ENCODE measurements at places on chromosomes 4 and X.

GRCh38 chr4:82428526-82428968 lies 1.7 kb downstream of the HNRNPDL start:
- DNase-seq, result no peak

GRCh38 chr4:25991340-25991739 lies 77.3 kb downstream of the SMIM20 start:
- no peak for DNase-seq

DNA sequence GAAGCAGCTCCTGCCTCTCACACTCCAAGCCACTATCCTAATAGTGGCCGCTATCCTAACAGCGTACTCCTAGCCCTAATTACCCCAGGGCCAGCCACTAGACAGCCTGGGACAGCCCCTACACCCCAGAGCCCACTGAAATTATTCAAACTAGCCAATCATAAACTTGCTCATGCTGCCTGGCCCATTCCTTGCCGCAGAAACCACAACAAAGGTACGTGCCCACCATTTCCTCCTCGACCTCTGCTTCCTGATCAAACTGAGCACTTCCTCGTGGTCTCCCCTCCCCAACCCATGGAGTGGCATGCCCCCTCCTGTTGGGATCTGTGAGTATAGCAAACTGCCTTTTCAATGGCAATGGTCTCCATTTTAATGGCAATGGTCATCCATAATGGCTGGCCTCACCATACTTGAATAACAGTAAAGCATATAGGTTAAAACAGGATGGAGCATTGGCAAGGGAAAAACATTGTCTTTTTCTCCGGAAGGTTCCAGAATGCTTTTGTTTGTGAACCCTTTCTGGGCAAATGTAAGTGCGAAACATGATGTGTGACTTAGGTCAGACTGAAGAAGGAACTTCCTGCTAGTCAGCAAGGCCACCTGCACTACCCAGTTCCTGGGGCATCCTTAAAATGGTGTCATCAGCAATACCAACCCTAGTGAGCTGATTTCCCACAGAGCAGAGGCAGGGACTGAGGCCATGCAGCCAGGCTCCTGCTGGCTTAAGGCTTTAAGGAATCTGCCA lies 107.1 kb upstream of the ATP6AP2 start:
- no peak for DNase-seq

GRCh38 chrX:103063191-103063845 lies 653 bp downstream of the BEX1 start:
- no peak for DNase-seq

- no peak for DNase-seq
Observed at GRCh38 chr4:18957716-18958115, 936.2 kb upstream of the LCORL start.

DNA sequence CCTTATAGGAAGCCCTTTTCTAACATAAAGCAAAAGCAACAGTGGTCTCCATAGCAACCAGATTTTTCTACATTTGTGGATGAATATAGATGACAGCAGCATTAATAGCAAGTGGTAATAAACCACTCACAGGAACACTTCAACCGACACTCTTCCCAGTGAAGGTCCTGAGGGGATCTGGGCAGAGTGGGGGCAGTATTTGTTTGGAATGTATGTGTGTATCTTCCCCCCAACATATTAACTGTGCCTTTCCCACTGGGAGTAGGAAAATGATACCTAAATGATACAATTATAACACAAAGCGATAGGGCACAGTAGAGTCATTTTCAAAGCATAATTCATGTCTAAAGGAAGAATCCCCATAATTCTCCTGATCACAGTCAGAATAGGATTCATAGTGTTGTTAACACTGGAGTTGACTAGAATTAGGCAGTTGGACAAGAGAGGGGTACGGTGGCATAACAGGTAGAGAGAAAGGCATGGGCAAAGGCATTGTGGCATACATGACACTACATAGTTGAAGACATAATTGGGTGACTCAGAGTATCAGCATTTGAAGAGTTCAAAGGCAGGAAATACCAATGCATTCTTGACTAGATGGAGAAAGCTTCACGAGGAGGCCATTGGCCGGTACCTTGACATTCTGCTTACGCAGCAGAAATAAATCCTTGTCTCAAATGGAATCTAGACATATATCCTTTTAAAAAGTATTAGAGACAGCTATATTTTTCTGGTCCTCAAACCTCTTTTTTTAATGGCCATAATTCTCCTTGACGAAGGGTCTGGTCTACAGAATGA lies 15.2 kb downstream of the CAPN6 start:
- DNase-seq, result no peak

- DNase-seq, result no peak
Observed at GRCh38 chr4:67198727-67199126, 346.6 kb downstream of the CENPC start.

DNA sequence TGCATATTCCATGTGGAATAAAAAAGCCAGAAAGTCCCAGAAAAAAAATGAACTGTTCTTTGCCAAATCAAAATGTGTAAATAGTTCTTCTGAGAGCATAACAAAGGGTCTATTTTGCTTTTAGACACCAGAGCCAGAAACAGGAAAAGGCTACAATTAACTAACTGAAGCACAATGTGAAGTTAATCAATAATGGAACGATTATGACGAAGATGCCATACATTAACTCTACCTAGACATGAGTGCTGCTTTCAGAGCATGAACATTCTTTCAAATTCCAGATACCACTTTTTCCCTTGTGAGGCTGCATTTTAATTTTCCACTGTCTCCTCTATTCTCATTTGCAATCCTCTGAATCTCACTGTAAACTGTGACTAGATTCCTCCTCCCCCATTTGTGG lies 48.7 kb upstream of the PHOX2B start:
- DNase-seq, result no peak

DNA sequence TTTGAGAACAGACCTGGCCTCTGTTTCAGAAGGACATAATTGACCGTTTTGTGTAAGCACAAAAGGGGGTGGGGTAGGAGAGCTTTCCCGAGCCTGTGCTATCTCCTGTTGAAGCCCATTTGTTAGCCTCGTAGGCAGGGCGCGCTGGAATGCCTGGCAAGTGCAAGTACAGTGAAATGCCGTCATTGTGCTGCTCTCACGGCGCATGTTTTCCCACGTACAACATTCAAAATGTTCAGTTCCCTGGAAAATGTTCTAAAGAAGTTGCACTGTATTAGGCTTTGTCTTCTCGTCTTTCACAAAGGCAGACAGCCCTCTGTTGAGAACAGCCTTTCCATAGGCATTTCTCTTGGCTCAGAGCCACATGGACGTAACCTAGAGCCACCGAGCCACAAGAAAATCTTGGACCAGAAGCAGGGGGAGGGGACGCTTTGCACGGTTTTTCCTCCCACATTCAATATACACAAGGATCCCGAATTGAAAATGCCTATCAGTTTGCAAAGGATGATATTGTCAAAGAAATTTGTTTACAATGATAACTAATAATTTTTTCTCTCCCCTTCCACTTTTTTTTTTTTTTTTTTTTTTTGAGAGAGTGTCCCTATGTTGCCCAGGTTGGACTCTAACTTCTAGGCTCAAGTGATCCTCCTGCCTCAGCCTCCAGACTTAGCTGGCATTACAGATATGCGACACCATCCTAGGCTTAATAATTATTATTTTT lies 54.6 kb upstream of the RAPGEF2 start:
- no peak for DNase-seq

DNA sequence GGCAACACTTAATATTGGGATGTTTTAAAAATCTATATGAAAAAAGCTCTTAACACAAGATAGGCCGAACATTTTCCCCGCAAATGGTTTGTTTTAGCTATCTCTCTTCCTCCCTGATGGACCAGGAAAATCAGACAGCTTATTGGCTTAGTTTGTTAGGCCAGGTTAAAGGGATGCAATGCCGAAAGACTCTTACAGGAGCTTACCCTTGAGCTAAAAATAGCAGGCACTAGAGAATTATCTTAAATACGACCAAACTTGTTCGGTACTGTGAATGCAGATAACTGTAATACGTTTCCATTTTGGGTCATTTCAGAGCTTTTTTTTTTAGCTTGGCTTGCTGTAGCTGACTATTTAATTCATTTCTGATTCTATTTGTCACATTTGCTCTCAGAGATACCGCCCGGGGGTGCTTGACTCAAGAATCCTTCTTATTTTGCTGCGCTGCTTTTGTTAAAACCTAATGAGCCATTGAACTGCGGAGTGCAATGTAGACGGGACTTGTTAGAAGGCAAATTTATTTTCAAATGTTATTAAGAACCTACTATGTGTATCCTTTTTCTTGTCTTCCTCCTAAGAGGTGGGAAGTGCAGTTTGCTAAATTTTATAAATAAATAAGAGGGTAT lies 23.3 kb downstream of the PPARGC1A start:
- DNase-seq, result no peak

DNA sequence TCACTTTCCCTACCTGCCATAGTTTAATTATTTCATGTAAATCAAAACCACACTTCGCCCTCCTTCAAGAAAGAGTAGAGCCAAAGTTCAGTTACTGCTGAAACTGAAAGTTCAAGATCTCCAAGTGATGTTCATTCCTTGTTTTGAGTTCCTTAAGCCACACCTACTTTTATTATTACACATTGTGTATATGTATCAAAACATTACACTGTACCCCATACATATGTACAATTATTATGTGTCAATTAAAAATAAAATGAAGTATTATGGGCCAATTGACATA lies 892.3 kb upstream of the NDST4 start:
- DNase-seq, result no peak

DNA sequence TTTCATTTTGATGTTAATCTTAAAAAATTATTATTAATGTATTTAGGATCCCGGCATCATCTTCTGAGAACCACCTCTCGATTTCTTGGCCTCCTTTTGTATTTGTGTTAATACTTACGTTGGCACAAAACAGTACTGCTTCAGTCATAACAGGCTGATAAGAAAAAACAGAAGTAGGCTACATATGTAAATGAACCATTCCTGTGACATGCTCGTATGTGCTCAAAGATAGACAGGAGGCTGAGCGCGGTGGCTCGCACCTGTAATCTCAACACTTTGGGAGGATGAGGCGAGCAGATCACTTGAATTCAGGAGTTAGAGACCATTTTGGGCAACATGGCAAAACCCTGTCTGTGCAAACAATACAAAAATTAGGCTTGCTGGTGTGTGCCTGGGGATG lies 109.4 kb upstream of the H2AZ1 start:
- no peak for DNase-seq

- DNase-seq, result peak; percentile 73
Observed at GRCh38 chrX:153924149-153924861, 1.8 kb downstream of the ARHGAP4 start.

GRCh38 chr4:87241336-87241735 lies 20.9 kb upstream of the KLHL8 start:
- DNase-seq, result no peak

- DNase-seq, result no peak
Observed at GRCh38 chr4:75513526-75514130, 575 bp downstream of the RCHY1 start.

- DNase-seq, result no peak
Observed at GRCh38 chrX:41350976-41351569, 17.1 kb downstream of the DDX3X start.

DNA sequence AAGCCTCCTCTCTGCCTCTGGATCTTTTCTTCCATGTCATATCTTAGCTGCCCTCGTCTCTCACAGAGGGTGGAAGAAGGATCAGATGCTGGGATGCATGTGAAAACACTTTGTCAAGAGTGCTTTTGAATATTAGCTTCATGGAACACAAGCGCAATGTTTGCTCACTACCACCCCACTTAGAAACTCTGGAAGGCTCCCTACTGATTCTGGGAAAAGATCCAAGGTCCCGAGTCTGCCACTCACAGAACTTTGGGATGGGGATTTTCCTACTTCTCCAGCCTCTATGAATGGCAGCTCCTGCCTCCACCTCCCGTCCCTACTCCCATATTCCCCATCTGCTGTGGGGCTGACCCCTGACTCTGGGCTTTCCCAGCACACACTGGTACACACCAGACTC lies 40.2 kb upstream of the CRMP1 start:
- no peak for DNase-seq

- DNase-seq, result no peak
Observed at GRCh38 chrX:123303429-123303828, 119.4 kb downstream of the GRIA3 start.

DNA sequence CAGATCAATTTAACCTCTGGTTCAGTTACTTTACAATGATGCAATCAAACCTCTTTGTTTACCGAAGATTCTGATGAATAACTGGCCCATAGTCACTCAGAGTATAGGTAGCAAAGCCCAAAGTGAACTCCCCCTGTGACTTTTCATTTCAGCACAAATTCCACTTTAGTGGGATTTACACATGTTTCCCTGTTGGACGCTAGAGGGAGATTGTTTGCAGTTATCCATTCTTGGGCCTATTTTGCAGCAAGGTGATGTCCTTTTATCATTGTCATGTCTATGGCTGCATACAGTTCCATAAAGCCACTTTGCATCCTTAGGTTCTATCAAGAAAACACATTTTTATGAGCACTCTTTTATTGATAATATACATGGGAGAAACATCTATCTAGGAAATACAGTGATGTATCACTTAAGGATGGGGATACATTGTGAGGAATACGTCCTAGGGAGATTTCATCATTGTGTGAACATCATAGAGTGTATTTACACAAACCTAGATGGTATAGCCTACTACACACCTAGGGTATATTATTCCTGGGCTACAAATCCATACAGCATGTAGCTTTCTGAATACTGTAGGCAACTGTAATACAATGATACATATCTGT lies 14.5 kb upstream of the DKK2 start:
- DNase-seq, result peak; percentile 9

DNA sequence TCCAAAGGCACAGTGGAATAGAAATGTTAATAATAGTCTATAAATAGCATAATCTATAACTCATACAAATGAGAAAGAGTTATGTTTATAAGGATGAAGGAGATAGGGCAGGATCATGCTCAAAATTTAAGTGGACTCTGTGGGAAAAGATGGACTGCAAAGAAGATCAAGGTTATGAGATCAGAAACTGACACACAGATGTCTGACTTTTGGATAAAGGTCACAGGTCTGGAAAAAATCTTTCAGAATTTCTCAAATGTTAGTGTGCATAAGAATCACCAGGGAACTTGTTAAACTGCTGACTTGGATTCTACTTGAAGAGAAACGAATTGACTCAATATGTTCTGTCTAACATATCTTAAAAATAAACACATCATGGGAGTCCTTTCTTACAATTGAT lies 104.1 kb downstream of the FSTL5 start:
- DNase-seq, result no peak

DNA sequence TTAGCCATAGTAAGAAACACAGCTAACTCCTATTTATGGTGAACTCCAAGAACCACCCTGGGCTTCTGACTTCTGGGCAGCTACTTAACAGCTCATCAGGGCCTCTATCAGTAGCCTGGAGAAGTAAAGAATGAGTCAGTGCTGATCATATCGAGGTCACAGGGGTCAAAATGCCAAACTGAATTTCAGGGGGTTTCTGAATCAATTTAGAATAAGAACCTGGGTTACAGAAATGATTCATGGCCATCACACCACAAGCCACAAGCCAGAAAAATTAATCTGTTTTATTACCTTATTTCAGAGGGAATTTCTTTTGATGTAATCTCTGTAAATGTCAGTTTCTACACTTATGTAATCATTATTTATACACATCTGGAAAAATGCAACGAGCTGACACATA lies 64.4 kb downstream of the CHST7 start:
- peak; percentile 59 for DNase-seq

- no peak for DNase-seq
Observed at GRCh38 chr4:5793514-5793913, 82.5 kb downstream of the EVC start.

Measured in inflammatory macrophage treated with lipopolysaccharide for 4 hours (primary cell).